ENCODE measurements at places on chromosomes 2 and 18.

DNA sequence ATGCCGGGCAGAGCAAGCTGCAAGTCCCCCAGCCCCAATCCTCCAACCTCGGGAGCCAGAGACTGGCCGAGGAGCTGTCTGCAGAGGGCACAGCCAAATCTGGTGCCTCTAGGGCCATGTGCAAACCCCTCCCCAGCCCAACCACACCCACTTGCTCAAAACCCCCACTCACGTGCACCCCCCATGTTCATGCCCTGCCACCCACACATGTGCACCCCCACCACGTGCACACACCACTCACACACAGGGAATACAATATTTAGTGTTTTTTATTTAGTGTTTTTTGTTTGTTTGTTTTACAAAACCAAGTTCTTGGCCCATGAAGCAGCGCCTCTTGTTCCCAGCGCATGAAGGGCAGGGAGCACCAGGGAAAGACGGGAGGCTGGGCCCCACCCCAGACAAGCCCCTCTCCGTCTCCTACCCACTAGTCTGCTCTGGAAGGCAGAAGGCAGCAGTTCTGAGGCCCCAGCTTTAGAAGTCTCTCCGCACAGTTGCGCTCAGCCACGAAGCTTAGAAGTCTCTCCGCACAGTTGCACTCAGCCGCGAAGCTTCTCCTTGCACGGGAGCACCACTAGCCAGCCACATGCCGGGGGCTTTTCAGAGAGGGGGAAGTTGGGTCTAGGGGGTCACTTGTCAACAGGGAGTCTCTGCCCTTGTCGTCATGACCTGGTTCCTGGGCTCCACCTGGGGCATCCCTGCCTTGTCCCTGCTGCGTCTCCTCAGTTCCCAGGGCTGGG lies 276.1 kb upstream of the HDAC4 start:
- no peak for DNase-seq

GRCh38 chr18:26440644-26441043 lies 107.7 kb downstream of the KCTD1 start:
- no peak for DNase-seq

DNA sequence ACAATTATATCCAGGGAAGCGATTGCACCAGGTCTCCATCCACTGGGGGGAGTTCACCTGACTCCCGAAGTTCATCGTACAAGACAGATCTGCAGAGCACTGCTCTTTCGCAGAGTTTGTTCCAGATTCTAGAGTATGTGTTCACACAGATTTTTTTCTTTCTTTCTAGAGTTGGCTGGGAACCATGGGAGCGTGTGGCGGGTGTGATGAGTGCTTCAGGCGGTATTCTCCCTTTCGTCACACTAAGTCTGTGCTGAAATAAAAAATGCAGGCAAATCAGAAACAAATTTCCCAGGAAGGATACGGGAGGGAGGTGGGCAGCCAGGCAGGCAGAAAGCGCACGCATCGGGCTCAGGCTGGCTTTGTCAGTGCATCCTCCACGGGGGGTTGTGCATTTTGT lies 129.8 kb upstream of the SOX11 start:
- DNase-seq, result no peak

DNA sequence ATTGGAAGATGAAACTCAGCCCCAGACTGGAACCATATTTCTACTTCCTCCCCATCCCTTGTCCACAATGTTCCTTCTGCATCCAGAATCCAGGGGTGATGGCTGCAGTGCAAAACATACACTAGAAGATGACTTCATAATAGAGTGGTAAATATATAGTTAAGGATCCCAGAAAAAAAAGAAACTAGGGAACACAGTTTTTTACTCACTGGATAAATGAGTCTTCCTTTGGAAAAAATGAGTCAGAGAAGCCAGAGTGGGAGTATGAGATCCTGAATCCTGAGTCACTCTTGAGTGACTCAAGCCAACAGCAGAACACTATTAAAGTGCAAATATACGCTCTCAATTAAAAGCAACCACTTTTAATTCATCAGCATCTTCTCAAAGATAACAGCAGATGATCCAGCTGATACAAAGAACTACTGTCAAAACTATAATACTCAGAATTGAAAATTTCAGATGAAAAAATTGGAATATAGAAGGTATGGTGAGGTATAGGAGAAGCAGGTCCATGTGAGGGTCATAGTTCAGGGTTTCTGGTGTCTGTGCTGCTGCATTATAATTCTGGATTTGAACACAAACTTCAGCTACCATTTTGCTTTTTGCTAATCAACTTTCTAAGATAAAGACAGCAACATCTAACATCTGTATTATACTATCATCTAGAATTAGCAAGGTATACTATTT lies 987.2 kb upstream of the CDH2 start:
- no peak for DNase-seq

All from activated CD8-positive, alpha-beta memory T cell treated with anti-CD3 and anti-CD28 coated beads for 1 hour (primary cell).